ENCODE measurements at places on chromosomes 11 and 22. TPM values are rescaled to one million over a fixed set of nuclear protein-coding genes. Genes with fewer than 3 reads are reported as not detected.

- H3K4me1 ChIP-seq = no peaks in the 10 kb centered on the region
- H3K36me3 ChIP-seq = no peaks in the 10 kb centered on the region
- peaks cover 14% of the 10 kb centered on the region for H3K27me3 ChIP-seq
- H3K4me3 ChIP-seq = no peak overlapping the region
- H3K27ac ChIP-seq = no peak overlapping the region
- DNase-seq = no peak
Observed at GRCh38 chr11:32447252-32447651, 11.9 kb upstream of the WT1 start.

DNA sequence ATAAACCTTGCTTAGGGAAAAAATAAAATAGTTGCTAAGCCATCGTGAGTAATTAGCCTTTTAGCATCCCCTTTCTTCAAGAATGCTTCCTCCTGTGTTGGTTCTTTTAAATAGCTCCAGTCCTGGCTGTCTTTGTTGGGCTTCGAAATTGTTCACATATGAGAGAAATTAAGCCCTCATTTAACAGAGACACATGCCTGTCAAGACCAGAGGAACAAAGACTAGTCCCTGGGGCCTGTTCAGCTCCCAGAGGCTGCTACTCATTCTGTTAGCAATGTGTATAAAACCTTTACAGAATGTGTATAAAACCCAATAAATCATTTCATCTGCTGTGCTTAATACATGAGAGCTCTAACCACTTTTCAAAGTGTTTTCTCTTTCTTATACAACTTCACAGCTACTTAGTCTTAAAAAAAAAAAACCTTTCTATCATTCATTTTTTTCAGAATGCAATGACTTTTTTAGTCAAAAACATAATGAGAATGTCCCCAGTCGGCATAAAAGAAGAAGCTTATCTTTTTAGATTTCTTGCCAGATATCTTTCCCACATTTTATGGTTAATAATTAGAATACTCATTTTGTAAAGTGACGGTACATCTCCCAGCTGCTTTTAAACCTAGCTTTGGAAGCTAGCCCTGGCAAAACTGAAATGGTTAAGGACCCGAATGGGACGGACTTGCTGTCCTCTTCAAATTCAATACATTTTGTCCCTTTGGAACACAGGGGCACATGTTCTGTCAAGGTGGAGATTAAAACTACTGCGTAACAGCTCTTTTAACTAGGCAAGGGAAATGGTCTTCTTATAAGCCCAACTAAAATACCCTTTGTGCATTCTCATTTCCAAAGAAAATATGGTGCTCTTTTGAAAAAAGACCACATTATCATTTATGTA is 186.1 kb downstream of the SOX6 start:
- no peak overlapping the region for H3K27ac ChIP-seq
- peaks cover 8% of the 10 kb centered on the region for H3K4me1 ChIP-seq
- no peaks in the 10 kb centered on the region for H3K27me3 ChIP-seq
- no peak for DNase-seq
- no peak overlapping the region for H3K4me3 ChIP-seq

GRCh38 chr11:128422576-128423370 is 164.6 kb downstream of the ETS1 start:
- peaks cover 30% of the 10 kb centered on the region for H3K4me1 ChIP-seq
- DNase-seq = peak; percentile 42
- no peaks in the 10 kb centered on the region for H3K27me3 ChIP-seq

DNA sequence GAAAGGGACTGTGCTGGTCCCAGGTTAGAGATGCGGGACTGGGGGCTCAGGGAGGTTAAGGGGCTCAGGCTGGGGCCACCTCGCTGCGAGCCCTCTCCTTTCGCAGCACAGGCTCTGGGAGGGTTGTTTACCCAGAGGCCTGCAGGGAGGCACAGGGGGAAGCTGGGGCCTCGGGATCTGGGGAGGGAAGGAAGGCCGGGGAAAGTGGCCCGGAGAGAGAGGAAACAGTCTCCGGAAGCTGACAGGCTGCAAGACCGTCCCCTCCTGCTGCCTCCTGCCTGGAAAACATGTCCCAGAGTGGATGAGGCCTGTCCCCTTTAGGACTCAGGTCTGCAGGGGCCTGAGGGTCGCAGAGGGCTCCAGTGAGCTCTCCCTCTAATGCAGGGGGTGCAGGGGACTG is 45.4 kb downstream of the MYO7A start:
- no peaks in the 10 kb centered on the region for H3K4me1 ChIP-seq
- no peaks in the 10 kb centered on the region for H3K36me3 ChIP-seq
- no peak overlapping the region for H3K4me3 ChIP-seq
- H3K27ac ChIP-seq = no peak overlapping the region
- no peak for DNase-seq

GRCh38 chr11:48164836-48165235 is 51.8 kb upstream of the OR4B1 start:
- no peak overlapping the region for H3K4me3 ChIP-seq
- no peaks in the 10 kb centered on the region for H3K27me3 ChIP-seq
- peaks cover 10% of the 10 kb centered on the region for H3K4me1 ChIP-seq
- H3K36me3 ChIP-seq = peaks cover 5% of the 10 kb centered on the region
- no peak for DNase-seq
- peak overlapping the region; percentile 7 for H3K27ac ChIP-seq

- H3K36me3 ChIP-seq = no peaks in the 10 kb centered on the region
- H3K27ac ChIP-seq = no peak overlapping the region
- no peaks in the 10 kb centered on the region for H3K4me1 ChIP-seq
- H3K4me3 ChIP-seq = no peak overlapping the region
Observed at GRCh38 chr11:14045417-14045816, 82.9 kb downstream of the SPON1 start.

Gene AP1B1
- 18.1 TPM for polyA plus RNA-seq

Gene AQP11
- polyA plus RNA-seq = 0.27 TPM

Gene NXPE4
- not detected for polyA plus RNA-seq

Gene CCDC81
- polyA plus RNA-seq = 0.17 TPM

All from heart left ventricle (tissue), 16 donors.